Keratinocyte (primary cell): ENCODE measurements at places on chromosomes 16 and 17. TPM values are rescaled to one million over a fixed set of nuclear protein-coding genes. Genes with fewer than 3 reads are reported as not detected.

GRCh38 chr16:2915196-2915929 is 3.6 kb downstream of the FLYWCH1 start:
- no peaks in the 10 kb centered on the region for H3K27me3 ChIP-seq
- H3K36me3 ChIP-seq, result peaks cover 9% of the 10 kb centered on the region
- no peak for DNase-seq
- H3K4me3 ChIP-seq, result no peak overlapping the region
- peak overlapping the region; percentile 78 for H3K27ac ChIP-seq
- H3K4me1 ChIP-seq, result peaks cover 25% of the 10 kb centered on the region

DNA sequence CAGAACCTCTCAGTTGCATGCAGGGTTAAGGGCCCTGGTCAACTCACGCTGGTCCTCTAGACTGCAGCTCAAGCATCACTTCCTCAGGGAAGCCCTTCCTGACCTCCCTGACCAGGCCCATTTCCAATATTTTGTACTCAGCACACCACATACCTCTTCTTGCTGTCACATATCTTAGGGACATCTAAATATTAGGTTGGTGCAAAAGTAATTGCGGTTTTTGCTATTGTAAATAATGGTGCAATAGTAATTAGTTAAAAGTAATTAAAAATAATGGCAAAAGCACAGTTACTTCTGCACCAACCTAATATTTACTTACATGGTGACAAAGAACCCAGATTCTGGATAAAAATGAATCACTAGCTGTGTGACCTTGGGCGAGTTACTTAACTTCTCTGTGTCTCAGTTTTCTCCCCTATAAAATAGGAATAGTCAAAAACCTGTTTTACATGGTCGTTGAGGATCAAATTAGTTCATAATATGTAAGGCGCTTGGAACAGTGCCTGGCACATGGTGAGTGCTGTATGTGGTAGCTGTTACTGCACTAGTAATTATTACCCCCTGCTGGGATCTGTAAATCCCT is 177.4 kb downstream of the PRKCB start:
- H3K4me1 ChIP-seq, result peaks cover 3% of the 10 kb centered on the region
- no peak overlapping the region for H3K4me3 ChIP-seq
- H3K36me3 ChIP-seq, result no peaks in the 10 kb centered on the region
- DNase-seq, result no peak

- H3K4me3 ChIP-seq, result no peak overlapping the region
- H3K4me1 ChIP-seq, result peaks cover 11% of the 10 kb centered on the region
- H3K27ac ChIP-seq, result no peak overlapping the region
- DNase-seq, result no peak
- peaks cover 26% of the 10 kb centered on the region for H3K27me3 ChIP-seq
Observed at GRCh38 chr16:89570342-89570923, 5.1 kb upstream of the CPNE7 start.

- peaks cover 33% of the 10 kb centered on the region for H3K4me1 ChIP-seq
- H3K27ac ChIP-seq, result peak within 1 kb of the TSS; percentile 93
- H3K36me3 ChIP-seq, result peaks cover 13% of the 10 kb centered on the region
Observed at GRCh38 chr17:7234083-7234951, at the start of gene DVL2. DVL2 (minus strand) TSS chr17:7234517; CDS start chr17:7234262, 255 bp downstream.

DNA sequence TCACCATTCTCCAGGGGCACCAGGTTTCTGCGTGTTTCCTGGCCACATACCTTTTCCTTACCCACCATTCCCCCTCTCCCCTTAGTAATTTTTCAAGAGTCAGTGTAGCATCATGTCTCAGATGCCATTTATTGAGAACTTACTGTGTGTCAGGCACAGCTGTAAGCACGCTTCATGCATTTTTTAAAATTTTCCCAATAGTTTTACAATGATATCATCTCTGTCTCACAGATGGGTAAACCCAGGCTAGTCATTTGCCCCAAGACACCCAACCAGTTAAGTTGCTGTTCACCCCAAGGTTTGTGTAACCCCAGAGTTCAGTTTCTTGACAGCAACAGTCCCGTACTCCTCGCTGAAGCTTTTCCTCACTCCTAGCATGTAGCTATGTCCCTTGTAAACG is 56.4 kb upstream of the IRX3 start:
- DNase-seq, result peak; percentile 17
- H3K36me3 ChIP-seq, result no peaks in the 10 kb centered on the region
- H3K4me3 ChIP-seq, result no peak overlapping the region

DNA sequence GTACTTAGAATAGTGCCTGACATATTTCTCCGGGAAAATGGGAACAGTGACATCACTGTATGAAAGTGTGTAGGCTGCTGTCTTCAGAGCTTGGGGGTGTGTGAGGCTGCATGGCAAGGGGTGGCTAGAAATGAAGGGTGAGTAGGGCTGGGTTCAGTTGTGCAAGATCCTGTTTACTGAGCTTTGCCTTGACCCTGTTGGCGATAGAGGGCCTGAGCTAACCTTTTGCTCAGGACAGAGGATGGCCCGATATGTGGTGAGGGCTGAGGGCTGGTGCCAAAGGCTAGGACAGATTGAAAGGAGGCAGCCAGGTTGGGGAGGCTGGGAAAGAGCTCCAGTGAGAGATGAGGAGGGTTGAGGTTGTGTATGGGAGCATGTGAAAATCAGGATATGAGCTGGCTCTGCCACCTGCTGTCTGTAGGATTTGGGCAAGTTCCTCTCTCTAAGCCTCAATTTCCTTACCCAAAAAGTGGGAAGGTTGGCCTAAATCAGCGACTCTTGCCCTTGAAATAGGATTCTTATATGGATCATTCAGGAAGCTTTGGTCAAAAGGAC is 6.0 kb upstream of the CCL1 start:
- H3K4me1 ChIP-seq, result peaks cover 6% of the 10 kb centered on the region
- H3K27me3 ChIP-seq, result no peaks in the 10 kb centered on the region
- H3K27ac ChIP-seq, result no peak overlapping the region
- no peak for DNase-seq

GRCh38 chr17:1005361-1005946 is 8.5 kb downstream of the TIMM22 start:
- H3K4me3 ChIP-seq, result no peak overlapping the region
- peaks cover 34% of the 10 kb centered on the region for H3K36me3 ChIP-seq
- H3K4me1 ChIP-seq, result peaks cover 29% of the 10 kb centered on the region
- DNase-seq, result no peak

- no peaks in the 10 kb centered on the region for H3K4me1 ChIP-seq
- no peaks in the 10 kb centered on the region for H3K27me3 ChIP-seq
- H3K4me3 ChIP-seq, result no peak overlapping the region
- DNase-seq, result no peak
- no peaks in the 10 kb centered on the region for H3K36me3 ChIP-seq
Observed at GRCh38 chr17:51734462-51734861, 424.1 kb downstream of the CA10 start.

GRCh38 chr16:50567651-50568050 is 19.5 kb downstream of the NKD1 start:
- DNase-seq, result no peak
- no peaks in the 10 kb centered on the region for H3K4me1 ChIP-seq
- no peak overlapping the region for H3K27ac ChIP-seq
- no peak overlapping the region for H3K4me3 ChIP-seq
- no peaks in the 10 kb centered on the region for H3K36me3 ChIP-seq

DNA sequence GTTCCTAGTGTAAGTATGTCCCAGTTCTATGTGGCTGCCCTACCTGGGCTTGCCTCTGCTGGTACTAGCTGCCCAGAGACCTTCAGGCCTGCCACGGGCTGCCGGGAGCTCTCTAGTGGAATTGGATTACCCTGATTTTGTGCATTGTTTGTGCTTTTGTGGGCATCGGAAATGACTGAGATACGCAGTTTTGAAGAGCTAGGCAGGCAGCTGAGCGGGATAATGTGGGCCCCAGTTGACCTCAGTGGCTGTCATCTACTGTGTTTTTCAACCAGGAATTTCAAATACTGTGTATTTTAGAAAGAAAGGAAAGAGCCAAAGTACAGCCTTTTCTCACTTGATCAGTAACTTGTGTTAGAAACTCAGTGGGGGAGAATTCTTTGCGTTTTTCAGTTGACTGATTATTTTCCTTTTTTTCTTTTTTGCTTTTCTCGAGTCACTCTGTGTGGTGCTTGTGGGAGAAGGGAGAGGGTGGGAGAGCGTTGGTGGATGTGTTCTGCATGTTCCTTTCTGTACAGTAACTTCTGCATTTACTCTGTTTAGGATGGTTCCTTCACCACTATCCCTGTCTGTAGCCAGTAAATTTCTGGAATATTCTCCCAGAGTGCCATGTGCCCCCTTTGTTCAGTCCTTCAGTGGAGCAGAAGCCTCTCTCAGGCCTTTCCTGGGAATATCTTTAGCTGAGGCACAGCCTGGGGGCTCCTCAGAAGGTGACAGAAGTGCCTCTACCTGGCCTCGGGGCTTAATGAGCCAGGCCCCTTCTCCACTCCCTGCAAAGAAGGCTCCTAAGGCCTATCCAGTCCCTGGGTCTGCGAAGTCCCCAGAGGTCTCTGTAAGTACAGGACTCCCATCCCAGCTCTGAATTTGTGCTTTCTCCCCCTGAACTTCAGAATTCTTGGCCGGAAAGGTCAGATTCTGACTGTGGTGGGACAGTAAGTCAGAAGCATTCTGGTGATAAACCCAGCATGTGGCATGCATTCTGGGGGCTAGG is 15.0 kb upstream of the SLC12A3 start:
- H3K4me3 ChIP-seq, result no peak overlapping the region
- no peaks in the 10 kb centered on the region for H3K27me3 ChIP-seq
- H3K27ac ChIP-seq, result peak overlapping the region; percentile 57
- no peak for DNase-seq
- peaks cover under 1% of the 10 kb centered on the region for H3K36me3 ChIP-seq

DNA sequence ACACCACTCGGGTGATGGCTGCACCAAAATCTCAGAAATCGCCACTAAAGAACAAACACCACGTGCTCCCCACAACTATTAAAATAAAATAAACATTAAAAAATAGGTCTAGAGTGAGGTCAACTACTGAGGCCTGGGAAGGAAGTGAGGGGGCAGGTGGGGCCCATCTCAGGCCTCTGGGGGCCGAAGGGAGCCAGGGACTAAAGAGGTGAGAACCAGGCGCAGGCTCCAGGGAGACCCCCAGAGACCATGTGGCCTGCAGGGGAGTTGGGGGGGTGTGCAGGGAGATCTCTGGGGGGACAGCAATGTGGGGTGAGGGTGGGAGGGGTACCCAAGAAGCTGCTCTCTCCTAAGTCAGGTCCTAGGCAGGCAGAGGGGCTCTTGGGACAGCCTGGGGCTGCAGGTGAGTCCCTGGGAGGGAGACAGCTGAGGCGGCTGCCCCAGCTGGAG is 111.3 kb upstream of the SMURF2 start:
- H3K4me3 ChIP-seq, result peak overlapping the region; percentile 26
- H3K27ac ChIP-seq, result peak overlapping the region; percentile 30
- peaks cover 4% of the 10 kb centered on the region for H3K27me3 ChIP-seq

DNA sequence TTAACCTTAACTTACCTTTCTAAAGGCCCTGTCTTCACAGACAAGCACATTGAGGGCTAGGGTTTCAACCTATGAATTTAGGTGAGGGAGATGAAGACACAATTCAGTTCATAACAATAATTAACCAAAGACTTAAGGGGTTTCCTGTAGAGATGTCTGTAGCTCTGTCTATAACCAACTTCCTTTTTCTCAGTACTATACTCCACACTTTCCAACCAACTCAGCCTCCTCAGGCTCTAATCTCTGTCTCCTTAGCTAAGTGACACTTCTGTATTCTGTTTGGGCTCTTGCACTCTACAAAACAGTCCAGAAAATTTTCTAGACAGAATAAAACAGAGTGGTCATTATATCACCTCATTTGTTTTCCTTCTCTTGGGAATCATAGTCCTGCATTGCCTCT is 25.8 kb downstream of the CAPNS2 start:
- H3K27me3 ChIP-seq, result no peaks in the 10 kb centered on the region
- H3K4me1 ChIP-seq, result no peaks in the 10 kb centered on the region
- H3K36me3 ChIP-seq, result no peaks in the 10 kb centered on the region
- DNase-seq, result no peak
- no peak overlapping the region for H3K4me3 ChIP-seq

GRCh38 chr17:2786176-2786881 is 9.9 kb upstream of the RAP1GAP2 start:
- H3K4me3 ChIP-seq, result no peak overlapping the region
- peak; percentile 56 for DNase-seq
- no peaks in the 10 kb centered on the region for H3K27me3 ChIP-seq
- H3K4me1 ChIP-seq, result no peaks in the 10 kb centered on the region

GRCh38 chr16:29745853-29746345 is at the start of gene C16orf54:
C16orf54 (minus strand) TSS chr16:29745990; CDS start chr16:29744951, 1,039 bp downstream.
- no peak within 1 kb of the TSS for H3K4me3 ChIP-seq
- no peaks in the 10 kb centered on the region for H3K4me1 ChIP-seq
- no peak for DNase-seq

DNA sequence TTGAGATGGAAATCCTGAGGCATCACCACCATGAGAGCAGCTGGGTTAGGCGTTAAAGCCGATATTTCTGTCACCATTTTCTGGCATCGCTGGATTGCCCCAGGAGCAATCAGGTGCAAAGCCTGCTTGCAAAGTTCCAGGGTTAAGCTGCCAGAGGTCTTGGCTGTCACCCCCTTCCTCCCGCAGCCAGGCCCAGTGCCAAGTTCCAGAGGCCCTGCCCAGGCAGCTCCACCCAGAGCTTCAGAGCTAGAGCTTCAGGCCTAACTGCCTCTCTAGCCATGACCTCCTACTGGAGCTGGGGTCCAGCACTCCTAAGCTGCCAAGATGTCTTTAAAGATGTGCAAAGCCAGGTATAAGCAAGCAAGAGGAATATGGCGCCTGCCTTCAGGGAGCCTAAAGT is 8.8 kb upstream of the TMEM238L start:
- DNase-seq, result no peak
- H3K36me3 ChIP-seq, result no peaks in the 10 kb centered on the region
- no peak overlapping the region for H3K4me3 ChIP-seq
- H3K27ac ChIP-seq, result no peak overlapping the region
- no peaks in the 10 kb centered on the region for H3K27me3 ChIP-seq
- H3K4me1 ChIP-seq, result no peaks in the 10 kb centered on the region

DNA sequence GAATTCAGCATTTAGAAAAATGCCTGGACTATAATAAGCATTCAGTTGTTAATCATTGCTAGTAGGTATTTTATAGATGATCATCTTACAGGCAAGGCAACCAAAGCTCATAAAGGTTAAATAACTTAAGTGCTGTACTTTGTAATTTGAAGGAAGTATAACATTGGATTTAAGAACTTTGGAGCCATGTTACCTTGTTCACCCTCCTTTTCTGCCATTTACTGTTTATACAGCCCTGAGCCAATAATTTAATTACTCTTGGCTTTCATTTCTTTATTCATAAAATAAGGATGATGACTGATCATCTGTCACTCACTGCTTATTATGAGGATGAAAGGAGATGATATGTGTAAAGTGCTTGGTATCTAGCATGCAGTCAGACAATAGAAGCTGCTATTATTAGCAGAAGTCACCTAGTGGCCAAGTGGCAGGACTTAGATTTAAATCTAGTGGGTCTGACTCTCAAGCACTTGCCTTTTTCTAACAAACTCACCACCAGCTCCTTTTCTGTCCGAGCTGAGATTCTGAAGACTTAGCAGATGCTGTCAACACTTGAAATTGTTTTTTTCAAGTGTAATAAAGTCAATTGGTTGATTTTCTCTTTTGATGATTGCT is 18.3 kb upstream of the DDX52 start:
- H3K36me3 ChIP-seq, result no peaks in the 10 kb centered on the region
- H3K27ac ChIP-seq, result no peak overlapping the region
- no peak overlapping the region for H3K4me3 ChIP-seq
- H3K27me3 ChIP-seq, result no peaks in the 10 kb centered on the region
- H3K4me1 ChIP-seq, result no peaks in the 10 kb centered on the region
- no peak for DNase-seq

GRCh38 chr16:84724606-84725309 is 25.0 kb downstream of the USP10 start:
- no peak overlapping the region for H3K27ac ChIP-seq
- H3K4me1 ChIP-seq, result peaks cover 38% of the 10 kb centered on the region
- no peaks in the 10 kb centered on the region for H3K27me3 ChIP-seq
- H3K36me3 ChIP-seq, result peaks cover 7% of the 10 kb centered on the region
- no peak for DNase-seq
- no peak overlapping the region for H3K4me3 ChIP-seq

IRX6 gene
- polyA plus RNA-seq, result 0.04 TPM in 1 of 3 replicates, not detected in the others

PCTP gene
- 19.8 to 33.1 TPM (median 29.5 TPM) in 3 replicates for polyA plus RNA-seq

SLC5A11 gene
- 0.07 to 0.17 TPM in 2 of 3 replicates, not detected in the other for polyA plus RNA-seq

BICDL2 gene
- polyA plus RNA-seq, result 0.91 to 2.8 TPM (median 1.3 TPM) in 3 replicates

TSPAN10 gene
- polyA plus RNA-seq, result 0.89 to 2.9 TPM (median 1.3 TPM) in 3 replicates

ASPHD1 gene
- 0.71 to 1.8 TPM (median 0.88 TPM) in 3 replicates for polyA plus RNA-seq
